ENCODE measurements at places on chromosomes 3 and 15.

DNA sequence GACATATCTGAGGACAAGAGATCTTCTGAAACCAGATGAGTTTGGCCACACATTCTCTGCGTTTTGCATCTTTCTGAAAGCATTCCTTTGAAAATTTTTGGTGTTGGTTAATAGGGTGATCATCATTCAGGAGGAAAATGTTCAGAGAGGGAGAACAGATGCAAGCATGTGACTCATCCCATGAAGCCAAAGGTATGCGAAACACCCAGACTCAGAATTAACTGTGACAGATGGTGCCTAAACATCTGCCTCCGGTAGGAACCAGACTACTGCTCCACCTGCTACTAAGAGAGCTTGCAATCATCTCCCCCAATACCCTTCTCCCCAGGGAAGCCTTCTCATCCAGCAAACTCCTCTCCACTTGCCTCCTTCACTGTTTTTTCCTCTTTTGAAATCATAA, 46.2 kb downstream of the TRIM69 start:
- DNase-seq: no peak

DNA sequence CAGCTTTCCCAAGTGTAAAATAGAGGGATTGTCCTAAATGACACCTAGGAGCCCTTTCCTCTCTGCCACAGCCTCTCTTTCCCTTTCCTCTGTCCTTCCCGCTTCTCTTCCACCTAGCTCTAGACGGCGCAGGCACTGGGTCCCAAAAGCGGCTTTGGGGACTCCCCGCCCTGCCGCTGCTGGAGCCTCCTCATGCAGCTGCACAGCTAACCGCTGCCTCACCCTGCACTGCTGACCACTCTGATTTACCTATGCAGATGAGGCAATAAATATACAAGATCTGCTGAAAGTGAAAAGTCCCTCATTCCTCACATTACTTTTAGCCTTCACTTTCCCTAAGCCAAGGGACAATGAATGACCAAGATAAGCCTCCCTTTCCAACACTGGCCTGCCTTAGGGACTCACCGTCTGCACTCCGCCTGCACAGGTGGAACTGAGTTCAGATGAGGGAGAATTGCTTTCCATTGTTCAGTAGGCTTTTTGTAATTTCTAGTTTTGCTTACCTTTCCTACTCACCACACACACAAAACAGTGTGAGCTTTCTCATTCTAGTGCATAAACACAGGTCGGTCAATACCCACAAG, 197.5 kb upstream of the BCL6 start:
- no peak for DNase-seq

DNA sequence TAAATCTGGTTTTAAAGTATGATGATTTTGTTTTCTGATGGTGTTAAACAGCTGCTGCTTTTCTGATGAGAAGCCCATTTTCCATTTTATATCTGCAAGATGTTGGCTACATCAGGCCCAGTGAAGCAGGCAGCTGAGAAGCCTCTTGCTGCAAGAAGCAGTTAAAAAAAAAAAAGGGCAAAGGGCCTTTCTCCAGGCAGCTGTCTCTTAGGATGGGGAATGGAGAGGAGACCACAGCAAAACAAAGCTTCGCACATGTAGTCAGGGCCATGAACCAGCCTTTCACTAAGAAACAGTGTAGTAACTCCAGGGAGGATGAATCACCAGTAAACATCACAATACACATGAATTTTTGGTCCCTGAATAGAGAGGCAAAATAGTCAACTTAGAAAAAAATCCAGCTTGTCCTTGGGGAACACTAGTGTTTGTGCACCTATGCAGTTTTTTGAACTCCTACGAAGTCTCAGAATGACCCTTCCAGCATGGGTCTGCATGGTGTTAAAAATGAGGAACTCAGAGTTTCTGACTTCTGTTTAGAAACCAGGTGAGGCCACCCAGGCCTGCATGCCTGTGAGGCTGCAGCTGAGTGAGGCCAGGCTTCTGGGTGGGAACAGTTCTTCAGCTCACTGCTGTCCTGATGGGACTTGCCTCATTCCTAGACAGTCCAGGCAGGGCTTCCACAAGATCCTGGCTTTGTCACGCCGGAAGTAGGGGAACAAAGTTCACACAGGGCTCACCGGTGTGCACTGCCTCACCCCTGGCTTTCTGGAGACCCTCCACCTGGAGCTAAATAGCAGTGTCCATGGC, 518.7 kb downstream of the MCTP2 start:
- no peak for DNase-seq

- DNase-seq: no peak
Measured at GRCh38 chr3:133138017-133138416, 99.8 kb downstream of the TMEM108 start.

DNA sequence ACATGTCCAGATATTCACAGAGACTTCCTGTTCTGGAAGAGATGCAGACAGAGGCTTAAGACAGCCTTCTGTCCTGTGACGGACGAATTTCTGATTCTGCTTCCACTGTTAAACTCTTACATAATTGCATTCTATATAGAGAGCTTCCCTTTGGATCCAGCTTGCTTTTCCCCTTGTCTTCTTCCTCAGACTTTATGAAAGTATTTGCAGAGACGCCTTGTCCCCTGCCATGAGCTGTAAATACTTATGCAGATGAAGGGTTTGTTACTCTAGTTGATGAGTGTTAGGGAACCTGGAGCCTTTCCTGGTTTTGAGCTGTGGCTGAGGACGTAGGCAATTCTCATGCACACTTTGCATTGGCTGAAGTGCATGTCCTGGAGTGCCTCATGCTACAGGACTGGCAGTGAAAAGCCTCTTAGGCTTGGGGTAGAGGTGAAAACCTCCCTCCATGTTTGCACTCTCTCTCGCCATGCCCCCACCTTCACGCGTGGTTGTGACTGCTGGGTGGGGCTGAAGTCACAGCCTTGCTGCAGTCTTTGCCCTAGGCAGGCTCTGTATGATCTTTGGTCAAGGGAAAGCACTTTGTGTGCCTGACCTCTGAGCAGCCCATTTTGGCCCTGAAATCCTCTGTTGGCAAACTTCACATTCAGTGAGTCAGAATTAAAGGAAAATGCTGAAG, 286.6 kb downstream of the PTPRG start:
- DNase-seq: no peak

DNA sequence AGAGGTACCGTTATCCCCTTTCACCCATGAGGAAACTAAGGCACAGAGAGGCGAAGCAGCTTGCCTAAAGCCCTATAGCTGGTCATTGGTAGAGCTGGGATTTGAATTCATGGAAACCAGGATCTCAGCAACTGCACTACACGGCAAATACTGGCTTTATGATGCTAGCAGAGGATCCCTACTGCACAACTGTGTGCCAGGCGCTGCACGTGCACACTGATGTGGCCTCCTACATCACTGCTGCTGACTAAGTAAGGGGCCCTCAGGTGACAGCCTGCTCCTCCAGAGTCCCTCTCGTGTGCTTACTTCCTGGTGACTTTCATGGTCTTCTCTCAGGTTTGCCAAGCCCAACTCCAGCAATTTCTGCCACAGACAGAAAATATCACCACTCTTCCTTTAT, 3.4 kb upstream of the POLG start:
- no peak for DNase-seq

- DNase-seq: no peak
Measured at GRCh38 chr3:149454746-149455145, 19.8 kb upstream of the TM4SF4 start.

DNA sequence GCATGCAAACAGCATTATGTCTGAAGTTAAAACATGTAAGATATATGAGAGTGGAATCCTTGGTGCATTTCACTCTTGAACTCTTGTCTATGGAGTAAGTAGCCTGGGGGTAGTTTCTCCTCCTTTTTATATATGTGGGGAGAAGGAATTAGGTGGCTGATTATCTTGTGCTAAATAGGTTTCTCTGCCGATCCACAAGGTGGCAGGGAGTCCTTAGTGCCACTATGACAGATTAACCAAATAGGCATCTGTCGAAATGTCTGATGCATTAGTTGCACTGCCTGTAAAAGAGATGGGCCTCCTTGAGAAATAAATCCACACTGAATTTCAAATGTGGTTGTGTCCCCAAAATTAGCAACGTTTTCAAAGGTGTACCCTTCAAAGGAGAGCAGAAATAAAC, 170.1 kb downstream of the CNTN4 start:
- no peak for DNase-seq

DNA sequence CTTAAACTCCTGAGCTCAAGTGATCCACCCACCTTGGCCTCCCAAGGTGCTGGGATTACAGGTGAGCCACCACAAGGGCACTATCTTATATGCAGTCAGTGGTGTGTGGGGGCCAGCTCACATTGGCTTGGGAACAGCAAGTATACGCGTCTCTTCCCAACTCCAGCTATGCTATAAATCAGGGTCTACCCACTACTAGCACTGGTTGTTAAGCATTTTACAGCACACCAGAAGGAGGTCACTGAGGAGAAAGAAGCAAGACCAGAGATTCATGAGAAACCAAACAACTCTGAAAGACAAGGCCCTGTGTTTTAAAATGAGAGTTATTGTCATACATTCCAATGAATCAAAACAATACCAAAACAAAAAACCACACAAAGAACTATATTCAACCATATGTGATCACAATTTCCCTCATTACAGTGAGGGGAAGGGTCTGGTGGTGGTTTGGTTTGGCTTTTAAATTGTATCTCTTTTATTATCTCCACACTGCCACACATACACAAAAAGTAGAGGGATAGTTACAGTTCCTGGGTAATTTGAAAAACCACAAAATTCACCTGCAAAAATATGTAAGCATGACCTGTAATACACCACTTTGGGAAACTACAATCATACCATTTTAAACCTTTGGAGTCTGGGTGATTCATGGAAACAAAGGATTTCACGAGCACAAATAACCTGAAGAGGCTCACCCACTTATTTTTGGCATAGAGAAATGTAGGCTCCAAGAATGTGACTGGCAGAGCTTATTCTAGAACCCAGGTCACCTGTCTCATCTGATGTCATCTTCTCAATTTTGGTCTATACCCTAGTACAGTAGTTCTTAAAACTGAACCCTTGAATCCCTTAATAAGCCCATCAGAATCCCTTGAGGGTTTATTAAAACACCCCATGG, 5.2 kb downstream of the MAGI1 start:
- DNase-seq: no peak

GRCh38 chr3:180421221-180421620, 180.7 kb upstream of the TTC14 start:
- no peak for DNase-seq

GRCh38 chr3:184784731-184785500, 27.1 kb upstream of the VPS8 start:
- no peak for DNase-seq

DNA sequence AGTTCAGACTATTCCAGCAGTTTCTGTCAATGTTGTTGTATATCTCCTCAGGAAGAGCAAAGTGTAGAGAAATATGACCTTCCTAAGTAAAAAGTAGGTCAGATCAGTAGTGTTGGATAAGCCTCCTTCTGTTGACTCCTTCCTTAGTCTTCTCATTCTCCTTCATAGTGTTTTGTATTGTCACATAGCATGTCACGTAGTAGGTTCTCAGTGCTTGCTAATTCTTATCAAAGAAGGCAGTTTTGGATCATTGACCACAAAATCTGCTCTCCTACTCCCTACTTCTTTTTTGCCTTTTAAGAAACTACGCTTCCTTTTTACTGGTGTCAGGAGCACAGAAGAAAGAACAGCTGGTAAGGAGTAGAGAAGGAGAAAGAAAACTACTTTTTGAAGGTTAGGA, 1.0 kb upstream of the MGA start:
- no peak for DNase-seq

DNA sequence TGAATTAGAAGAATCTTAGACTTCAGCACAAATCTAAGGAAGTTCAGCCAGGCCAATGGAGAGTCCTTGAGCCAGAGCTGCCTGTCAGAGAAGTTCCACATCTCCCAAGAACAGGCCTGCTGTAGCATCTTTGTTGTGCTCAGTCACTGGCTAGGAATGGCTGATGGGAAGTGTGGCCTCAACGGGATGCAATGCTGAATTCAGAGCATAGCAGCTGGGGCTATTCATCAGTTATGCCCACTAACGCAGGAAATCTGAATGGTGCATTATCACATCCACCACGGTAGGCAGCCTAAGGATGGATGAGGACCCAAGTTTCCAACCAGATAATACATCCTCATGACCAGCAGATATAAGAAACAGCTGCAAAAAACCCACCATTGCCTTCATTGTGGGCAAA, 3.2 kb upstream of the EIF1B start:
- no peak for DNase-seq

DNA sequence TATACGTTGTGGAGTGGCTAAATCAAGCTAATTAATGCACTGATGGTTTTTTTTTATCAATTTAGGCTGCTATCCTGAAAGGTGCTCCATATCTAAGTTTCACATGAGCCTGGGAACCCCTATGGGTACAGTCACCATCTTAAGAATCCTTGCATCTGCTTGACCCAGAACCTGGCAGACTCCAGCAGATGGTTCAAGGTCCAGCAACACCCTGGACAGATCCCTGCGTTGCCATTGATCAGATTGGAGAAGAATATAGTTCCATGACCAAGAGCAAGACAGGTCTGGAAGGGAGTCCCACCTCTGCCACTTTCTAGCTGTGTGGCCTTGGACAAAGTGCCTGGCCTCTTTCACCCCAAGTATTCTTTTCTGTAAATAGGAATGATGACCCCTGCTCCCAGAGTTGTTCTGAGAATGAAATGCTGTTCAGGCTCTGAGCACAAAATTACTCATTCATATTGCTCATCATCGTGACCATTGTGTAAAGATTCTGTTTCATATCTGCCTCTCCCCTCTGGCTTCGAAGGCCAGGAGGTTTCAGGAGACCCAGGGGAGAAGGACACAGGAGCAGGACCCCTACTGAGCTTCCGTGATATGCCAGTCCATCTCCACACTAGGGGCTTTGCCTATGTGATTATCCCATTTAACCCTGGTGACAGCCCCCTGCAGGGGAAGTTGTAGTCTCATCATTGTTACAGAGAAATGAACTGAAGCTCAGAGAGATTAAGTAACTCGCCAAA, 30.0 kb upstream of the TSEN2 start:
- no peak for DNase-seq

GRCh38 chr15:85094685-85095084, 113.0 kb downstream of the PDE8A start:
- DNase-seq: no peak

DNA sequence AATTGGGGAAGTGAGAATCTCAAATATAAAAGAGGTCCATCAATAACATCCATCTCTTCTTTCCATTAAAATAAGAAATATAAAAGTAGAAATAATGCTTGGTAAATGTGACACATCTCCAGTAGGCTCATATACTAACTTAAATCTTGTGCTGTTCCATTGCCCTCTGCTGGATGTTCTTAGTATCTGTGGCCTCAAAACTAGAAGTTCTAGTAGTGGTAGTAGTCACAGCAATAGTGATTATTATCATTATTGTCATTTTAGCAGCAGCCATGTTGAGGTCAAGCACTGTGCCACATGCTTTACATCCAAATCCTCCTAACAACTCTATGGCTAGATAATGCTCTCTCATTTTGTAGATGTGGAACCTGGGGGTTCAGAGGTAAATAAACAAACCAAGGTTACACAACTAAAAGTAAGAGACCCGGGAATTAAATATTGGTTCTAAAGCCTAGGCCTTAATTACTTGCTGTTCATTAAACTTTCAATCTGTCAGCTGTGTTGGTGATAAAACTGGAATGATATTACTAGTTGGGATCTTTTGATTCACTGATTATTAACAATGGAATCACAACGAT, 20.2 kb upstream of the BTLA start:
- DNase-seq: peak; percentile 48

- DNase-seq: no peak
Measured at GRCh38 chr3:88984256-88984655, 123.2 kb upstream of the EPHA3 start.

GRCh38 chr3:56870436-56870835, 68.7 kb upstream of the ARHGEF3 start:
- DNase-seq: no peak

GRCh38 chr15:54576298-54576935, 598.2 kb downstream of the UNC13C start:
- DNase-seq: no peak
